ENCODE measurements at places on chromosomes 1 and 21.

DNA sequence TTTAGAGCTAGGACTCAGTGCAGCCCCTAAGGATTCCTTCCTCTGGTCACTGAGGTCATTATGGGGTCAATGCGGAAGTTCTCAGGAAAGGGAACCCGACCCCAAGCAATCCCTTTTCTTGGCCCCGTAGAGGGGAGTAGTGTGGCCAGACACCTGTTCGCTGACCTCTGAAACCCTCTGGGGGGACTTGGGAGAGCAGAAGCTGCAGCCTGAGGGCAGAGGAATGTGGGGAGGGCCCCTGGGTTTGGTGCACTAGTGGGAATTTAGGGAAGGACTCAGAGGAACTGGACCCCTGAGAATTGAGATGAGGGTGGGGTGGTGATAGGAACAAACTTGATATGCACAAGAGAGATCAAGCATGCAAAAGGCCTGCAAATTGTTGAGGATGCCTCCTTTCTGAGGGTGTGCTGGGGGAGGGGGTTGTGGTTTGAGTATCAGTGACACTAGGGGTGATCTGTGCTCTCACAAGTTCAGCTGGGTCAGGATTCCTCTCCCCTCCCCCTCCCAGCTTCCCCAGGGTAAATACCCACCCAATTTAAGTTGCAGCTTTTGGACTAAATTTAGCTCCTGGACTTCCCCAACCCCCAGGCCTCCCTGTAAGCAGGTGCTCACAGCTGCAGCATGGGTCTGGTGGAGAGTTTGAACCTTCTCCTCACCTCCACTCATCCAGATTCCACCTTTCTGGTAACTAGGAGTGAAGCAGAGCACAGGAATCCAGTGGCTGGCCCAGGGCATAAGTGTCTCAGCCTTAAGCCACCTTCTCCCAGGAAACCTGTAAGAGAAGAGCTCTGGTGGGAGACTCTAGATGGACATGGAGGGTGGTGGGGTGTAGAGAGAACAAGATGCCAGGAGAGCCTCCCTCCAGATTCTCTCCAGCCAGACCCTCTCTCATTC lies 13.5 kb downstream of the ADAMTSL4 start:
- DNase-seq, result no peak

GRCh38 chr1:209208648-209209047 lies 374.9 kb upstream of the CAMK1G start:
- no peak for DNase-seq

DNA sequence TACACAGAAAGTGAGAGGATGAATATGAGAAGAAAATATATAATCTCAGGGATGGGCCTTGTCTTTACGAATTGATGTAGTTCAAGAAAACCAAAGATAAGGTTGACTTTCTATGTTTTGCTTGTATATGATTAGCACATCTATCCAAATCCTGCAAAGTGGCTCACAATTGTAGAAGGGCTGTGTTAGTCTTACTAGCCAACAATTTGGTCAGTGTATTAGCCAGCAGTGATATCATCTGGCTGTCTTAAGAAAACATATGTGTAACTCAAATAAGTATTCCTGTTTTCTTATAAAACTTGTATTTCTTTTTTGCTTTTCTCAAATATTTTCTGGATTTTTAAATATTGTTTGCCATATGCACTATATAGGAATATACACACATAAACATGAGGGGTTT lies 5.5 kb downstream of the SDCCAG8 start:
- DNase-seq, result no peak

GRCh38 chr1:2009101-2010053 lies 5.8 kb upstream of the CFAP74 start:
- no peak for DNase-seq

GRCh38 chr1:119227456-119227855 lies 87.0 kb upstream of the WARS2 start:
- DNase-seq, result no peak

DNA sequence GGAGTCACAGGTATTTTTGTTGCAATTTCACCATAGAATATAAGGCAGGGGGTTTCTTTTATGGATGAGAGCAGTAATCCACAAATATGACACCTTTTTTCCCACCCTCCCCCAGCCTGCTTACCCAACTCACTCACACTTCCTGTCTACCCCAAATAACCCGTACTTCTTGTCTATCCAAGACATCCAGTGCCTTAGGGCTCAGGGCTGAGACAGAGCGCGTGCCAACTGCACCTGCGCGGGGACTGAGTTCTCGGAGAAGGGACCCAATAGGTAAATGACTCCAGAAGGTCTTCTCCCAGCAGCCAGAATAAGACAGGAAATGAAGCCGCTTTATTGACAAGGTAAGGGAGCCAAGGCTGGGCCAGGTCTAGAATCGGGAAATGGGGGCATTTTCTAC lies 369.1 kb downstream of the SIPA1L2 start:
- no peak for DNase-seq

GRCh38 chr1:116879478-116880133 lies 30.1 kb upstream of the PTGFRN start:
- no peak for DNase-seq

Data from AG04450 (cell line).